ENCODE measurements at places on chromosomes 11 and 22. TPM values are rescaled to one million over a fixed set of nuclear protein-coding genes. Genes with fewer than 3 reads are reported as not detected.
A peak's percentile ranks its signal among the peaks of the same experiment; 100 is the strongest.

DNA sequence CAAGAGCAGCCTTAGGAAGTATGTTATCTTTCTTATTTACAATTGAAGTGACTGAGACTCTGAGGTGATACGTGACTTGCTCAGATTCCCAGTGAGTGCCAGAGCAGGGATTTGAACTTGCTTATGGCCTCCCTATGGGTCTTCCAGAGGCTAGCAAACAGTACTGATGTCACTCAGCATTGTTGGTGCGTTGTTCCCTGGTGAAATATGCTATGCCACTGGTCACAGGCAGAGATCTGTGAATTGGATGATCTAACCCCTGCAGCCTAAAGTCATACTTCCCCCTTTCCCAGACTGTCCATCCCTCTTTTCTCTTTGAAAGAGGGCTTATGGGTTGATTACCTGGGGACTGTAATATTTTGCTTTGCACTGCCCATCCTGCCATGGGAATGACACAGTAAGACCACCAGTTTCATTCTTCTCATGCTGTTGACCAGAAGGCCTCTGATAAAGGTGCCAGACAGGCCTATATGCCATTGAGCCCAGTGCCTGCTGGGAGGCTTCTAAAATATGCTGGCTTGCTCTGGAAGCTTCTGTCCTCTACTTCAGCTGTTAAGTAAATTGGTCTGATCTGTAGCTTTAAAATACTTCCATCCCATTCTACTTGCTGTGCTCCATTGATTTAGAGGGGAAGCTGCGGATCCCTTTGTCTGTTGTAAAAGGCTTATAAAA is 152.2 kb upstream of the E2F8 start:
- DNase-seq: no peak

DNA sequence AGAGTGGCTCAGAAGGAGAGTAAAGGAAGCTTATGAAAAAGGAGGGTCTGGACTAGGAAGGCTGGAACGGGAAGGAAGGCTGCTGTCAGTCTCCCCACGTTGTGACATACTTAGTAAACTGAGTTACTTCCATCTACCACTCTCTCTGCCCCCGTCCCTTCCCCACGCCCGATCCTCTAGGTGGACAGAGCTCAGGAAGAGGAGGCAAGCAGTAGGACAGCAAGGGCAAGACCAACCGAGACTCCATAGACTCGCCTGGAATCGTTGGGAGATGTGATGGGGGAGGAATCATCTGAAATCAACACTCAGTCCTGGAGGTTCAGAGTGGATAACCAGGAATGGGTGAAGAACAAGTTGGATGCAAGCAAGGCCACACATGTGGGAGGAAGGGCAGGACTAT is 240.7 kb downstream of the BUD13 start:
- DNase-seq: no peak

- no peak for DNase-seq
These were observed 24.0 kb upstream of the MPPED1 start for GRCh38 chr22:43387815-43388214.

GRCh38 chr11:72243173-72244059 is 560 bp downstream of the PHOX2A start:
- DNase-seq: no peak

DNA sequence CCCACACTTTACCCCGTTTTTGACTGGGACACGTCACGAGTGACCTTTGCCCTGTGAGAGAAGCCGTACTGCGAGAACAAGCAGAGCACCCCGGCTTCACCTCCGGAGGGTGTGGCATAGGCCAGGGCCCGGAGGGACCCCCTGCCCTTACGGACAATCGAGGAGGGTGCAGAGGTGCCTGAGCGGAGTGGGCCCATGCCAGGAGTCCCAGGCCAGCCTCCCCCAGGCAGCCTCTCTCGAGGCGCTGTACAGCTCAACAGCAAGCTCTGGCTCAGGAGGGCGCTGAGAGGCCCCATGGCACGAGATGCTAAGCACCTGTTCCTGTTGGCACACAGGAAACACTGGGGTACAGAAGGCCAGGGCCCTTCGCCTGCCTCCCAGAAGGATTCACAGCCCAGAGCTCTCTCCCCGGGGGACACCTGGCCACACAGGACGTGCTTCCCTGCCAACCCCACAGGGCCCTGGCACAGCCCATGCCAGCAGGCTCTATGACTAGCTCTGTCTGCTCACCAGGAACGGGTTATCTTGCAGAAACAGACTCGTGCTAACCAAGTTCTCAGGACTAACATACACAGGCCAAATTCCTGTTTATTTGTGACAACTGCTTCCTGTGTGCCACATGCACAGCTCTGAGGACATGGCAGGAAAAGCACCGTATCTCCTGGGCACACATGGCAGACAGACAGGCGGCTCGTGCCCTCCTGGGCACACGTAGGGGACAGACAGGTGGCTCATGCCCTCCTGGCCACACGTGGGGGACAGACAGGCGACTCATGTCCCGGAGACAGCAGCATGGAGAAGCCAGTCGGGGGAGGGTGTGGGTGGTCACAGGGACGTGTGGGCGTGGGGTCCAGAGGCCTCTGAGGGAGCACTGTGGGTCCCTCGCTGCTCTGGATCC is 11.6 kb downstream of the TOLLIP start:
- no peak for DNase-seq

- DNase-seq: no peak
These were observed 807.6 kb downstream of the BRD1 start for GRCh38 chr22:49019737-49020713.

- no peak for DNase-seq
These were observed 176.0 kb downstream of the METTL15 start for GRCh38 chr11:28284196-28284595.

- no peak for DNase-seq
These were observed 5.8 kb upstream of the TUB start for GRCh38 chr11:8075119-8075726.

GRCh38 chr11:78902771-78903507 is 328.3 kb upstream of the NARS2 start:
- DNase-seq: no peak

DNA sequence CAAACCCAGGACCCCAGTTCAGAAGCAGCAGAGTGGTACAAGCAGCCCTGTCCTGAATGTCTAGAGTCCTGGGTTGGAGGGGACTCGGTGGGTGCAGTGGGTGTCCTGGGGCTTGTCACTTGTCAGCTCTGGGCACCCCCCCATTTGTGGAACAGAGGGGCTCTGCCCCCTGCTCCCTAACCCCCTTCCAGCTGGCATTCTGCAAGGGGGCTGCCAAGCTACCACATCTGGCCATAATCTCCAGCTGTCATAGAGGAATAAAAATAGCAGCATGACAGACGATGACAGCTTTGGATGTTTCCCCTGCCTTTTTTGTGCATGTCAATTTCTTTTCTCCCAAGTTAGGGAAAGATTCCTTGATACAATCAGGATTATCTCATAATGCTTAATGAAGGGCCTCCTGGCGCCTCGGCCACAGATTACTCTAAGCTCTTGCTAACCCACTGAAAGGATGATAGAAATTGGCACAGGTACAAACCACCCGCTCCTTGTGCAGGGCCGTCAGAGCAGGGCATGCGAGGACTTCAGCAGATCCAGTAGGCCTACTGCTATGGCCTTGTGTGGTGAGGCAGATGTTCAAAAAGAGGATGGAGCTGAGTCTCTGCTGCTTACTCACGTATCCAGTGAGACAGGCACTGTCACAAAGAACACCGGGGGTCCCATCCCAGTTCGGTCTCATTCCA is 83.0 kb downstream of the ISX start:
- DNase-seq: no peak

DNA sequence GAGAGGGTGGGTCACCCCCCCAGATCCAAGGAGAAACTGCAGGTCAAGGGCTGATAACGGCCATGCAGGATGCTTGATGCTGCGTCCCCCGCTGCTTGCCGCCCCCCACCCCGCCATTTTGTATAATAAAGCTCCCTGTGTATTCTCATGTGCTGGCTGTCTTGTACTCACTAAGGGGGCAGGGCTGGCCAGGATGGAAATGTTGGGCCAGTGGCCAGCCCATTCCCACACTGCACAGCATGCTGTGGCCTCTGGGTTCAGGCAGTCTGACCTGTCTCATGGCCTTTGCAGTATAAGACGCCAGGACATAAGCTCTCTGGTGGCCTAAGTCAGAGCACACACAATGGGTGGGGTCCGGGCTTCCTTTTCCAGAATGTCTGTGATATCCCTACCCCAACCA is 421 bp upstream of the PRR33 start:
- no peak for DNase-seq

DNA sequence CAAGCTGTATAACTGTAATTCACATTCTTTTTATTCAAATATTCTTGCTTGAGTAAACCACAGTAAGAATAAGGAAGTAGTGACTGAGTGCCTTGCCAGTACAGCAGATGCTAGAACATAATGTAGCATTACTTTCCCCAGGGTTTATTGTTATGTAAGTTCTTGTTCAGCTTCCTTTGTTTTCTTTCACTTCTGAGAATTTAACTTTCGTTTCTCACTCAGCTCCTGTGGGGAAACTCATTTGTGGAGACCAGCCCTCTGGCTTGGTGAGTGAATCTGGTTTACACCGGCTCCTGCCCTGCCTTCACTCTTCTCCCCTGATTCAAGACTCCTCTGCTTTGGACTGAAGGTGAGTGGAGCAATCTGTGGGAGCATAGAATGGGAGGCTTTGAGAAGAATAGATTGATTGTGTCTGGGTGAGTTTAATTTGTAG is at the start of gene TRIM22:
TRIM22 (plus strand) TSS at position 240 of the 433 bp plus-strand sequence. CDS start 6,443 bp downstream, outside the sequence.
- DNase-seq: peak; percentile 76

GRCh38 chr11:130726234-130727037 is 189.8 kb downstream of the SNX19 start:
- DNase-seq: peak; percentile 83

DNA sequence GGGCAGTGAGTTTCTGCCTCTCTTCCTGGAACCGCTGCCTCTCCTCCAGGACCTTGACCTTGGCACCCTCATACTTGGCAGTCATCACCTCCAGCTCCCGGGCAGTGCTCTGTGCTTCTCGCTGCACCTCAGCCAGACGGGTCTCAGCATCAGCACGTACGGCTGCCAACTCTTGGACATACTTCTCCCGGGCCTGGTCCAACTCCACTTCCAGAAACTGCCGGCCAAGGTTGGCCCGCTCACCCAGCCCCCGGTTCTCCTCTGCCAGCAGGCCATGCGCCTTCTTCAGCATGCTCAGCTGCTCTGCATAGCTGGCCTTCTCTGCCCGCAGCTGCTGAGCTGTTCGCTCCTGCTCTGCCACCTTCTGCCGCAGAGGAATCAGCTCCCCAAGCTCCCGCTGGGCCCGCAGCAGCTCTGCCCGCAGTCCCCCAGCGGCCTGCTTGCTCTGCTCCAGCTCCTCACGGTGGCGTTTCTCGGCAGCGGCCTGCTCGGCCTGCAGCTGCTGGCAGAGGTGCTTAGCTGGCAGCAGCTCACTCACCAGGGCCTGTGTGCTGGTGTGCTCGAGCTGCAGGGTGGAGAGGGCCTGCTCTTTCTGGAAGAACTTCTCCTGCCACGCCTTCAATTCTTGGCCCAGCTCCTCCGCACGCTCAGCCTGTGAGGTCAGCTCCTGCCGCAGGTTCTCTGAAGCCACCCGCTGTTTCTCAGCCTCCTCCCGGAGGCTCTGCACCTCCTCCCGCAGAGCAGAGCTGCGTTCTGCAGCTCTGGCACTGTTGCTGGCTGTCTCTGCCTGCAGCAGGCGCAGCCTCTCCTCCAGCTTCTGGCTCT is 14.4 kb downstream of the IL18BP start:
- DNase-seq: peak; percentile 91

DNA sequence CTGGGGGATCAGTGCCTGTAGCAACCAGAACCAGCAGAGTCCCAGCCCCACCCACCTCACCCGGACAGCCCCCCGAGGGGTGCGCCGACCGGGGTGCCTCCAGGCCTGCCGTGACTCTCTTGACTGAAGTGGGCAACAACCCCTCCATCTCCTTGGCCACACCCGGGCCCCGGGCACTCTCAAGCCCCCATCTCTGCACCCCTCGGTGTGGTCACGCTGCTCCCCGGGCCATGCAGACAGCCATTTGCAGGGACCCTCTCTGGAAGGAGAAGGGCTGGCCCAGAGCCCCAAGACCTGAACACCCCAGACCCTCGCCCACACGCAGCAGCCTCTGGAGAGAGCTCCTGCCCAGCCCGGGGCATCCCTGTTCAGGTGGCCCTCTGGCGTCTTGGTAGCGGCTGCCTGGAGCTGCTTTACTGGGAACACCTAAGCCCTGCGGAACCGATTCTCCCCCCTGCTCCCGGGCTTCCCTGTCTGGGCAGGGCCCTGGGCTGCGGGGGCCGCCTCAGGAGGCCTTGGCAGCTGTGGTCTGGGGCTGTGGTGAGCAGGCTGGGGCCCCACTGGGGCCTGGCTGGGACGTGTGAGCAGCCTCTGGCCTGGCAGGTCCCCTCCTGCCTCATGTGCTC is 84.9 kb downstream of the WNT7B start:
- DNase-seq: no peak

DNA sequence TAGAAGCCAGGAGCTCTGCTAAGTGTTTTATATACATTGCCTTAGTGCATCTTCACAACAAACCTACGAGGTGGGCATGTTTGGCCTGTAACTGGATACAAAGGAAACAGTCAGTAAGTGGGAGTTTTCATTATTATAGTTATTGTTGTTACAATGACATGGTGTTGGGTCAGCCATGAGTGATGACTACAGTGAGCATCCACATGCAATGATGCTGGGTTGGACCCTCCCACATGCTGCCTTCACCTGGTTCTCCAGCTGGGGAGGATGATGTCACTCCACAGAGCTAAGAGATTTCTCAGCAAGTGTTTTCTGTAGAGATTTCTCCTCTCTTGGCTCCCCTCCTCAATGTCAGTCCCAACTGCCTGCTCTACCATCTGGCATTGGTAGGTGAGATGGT is 59.3 kb downstream of the EHF start:
- DNase-seq: no peak

GRCh38 chr22:37126383-37126782 is 16.9 kb upstream of the TMPRSS6 start:
- DNase-seq: no peak

- no peak for DNase-seq
These were observed 41.1 kb upstream of the TPBGL start for GRCh38 chr11:75199412-75199955.

DNA sequence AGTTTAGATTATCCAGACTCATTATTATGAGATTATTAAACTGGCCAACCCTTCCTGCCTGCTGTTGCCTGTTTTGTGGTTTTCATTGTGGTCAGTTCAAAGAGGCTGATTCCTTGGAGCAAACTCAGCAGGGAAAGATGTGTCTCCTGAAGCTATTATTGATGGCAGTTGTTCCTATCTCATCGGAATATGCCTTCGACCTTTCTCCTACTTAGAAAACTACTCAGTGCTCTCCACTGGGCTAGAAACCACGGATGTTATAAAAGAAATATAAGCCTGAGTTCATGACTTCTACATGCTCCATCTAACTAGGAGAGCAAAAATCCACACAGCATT is 80.2 kb upstream of the NAV2 start:
- peak; percentile 78 for DNase-seq

GRCh38 chr22:37419370-37419968 is 7.8 kb downstream of the ELFN2 start:
- no peak for DNase-seq

The ANGPTL5 gene
- not detected for total RNA-seq

The P2RY2 gene
- total RNA-seq: 0.12 TPM

The IGSF22 gene
- 0.05 TPM for total RNA-seq

The SSTR3 gene
- total RNA-seq: not detected

The SLC39A13 gene
- total RNA-seq: 92.7 TPM

The ADM gene
- total RNA-seq: 78.7 TPM

The OR8G1 gene
- not detected for total RNA-seq

The CFAP300 gene
- total RNA-seq: 0.65 TPM

The SHANK2 gene
- 6.4 TPM for total RNA-seq

The NCF4 gene
- total RNA-seq: not detected

The TPBGL gene
- total RNA-seq: 0.20 TPM

The SCGB1C1 gene
- total RNA-seq: not detected

The MYEOV gene
- total RNA-seq: not detected

The OR2AT4 gene
- total RNA-seq: not detected

The KIAA1671 gene
- 28.4 TPM for total RNA-seq
